Activated CD8-positive, alpha-beta memory T cell treated with anti-CD3 and anti-CD28 coated beads for 24 hours (primary cell): ENCODE measurements at places on chromosomes 6 and 20.
A peak's percentile ranks its signal among the peaks of the same experiment; 100 is the strongest.

DNA sequence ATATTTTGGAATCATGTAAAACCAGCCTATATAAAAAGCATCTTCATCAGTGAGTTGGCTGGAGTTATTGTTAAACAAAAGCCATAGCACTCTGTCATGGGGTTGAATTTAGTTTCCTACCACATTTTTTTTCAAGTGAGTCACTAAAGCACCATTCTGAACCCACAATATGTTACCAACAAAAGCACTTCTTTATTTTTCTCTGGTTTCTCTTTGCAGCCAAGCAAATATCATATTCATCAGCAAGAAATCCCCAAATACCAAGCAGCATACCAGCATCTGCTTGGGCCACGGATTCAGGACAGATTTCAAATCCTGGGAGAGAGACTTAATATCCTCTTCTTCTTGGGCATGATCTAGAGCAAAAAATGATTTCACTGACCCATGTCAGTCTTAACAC lies 441.4 kb downstream of the BCKDHB start:
- no peak for DNase-seq

DNA sequence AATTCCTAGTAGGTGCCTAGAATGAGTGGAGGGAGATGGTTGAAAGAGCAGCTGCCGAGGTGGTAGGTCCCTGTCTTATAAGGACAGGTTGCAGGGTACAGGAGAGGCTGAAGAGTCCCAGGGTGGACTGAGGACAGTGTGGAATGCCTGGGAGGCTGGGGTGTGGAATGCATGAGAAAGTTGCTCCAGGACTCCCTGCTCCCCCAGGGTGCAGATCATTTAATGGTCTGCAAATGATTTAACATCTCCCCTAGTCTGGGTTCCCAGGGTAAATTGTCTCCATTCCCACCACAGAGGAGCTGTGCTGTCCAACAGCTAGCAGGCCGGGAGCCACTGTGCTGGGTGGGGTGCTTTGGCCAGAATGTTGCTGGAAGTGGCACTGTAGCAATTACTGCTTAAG lies 76.0 kb downstream of the CD83 start:
- DNase-seq, result no peak

DNA sequence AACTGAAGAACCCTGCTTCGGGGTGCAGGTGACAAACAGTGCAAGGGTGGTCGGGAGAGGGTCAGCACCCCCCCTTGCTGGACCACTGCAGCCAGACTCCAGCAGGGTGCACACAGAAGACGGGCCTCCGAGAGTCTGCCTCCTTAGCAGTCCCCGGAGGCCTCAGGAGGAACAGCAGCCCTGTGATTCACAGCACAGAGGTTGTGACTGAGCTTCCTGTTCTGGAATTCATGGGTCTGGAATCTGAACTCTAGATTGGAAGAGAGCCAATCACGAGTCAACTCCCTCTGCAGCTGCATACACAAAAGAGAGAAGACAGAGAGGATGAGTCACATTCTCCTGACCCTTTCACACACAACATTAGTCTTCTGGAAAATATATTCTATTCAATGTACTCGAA lies 249.0 kb upstream of the OPRM1 start:
- DNase-seq, result no peak

- DNase-seq, result no peak
These were observed 29.8 kb upstream of the NEDD9 start for GRCh38 chr6:11262242-11262641.

DNA sequence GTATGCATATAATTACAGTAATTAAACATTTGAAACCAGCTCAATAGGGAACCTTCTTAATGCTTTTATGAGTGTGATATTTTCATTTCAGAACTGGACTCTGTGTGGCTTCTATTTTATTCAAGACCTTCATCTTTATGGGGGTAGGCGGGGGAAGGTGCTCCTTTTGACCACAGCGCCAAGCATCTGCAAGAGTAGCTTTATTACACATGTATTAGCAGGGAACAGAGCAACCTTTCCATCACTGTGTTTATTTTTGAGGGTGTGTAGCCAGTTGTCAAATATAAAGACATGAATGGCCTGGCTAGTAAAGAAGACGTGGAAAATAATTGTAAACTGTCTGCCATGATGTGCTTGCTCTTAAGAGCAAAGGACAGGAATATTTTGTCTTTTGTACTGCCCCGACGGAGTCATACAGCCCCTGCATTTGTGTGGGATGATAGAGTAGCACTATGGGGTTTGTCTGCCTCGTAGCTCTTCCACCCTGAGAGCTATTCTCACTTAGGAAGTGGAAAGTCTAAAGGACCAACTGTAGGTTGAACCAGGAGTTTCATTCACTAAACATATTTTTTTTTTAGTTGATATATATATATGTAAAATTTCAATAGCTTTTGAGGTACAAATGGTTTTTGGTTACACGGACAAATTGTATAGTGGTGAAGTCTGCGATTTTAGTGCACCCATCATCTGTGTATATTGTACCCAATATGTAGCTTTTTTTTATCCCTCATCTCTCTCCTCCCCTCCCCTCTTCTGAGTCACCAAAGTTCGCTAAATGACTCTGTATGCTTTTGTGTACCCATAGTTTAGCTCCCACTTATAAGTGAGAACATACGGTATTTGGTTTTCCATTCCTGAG lies 91.2 kb downstream of the CARMIL1 start:
- no peak for DNase-seq

GRCh38 chr6:44116641-44117382 lies 10.4 kb downstream of the MRPL14 start:
- no peak for DNase-seq

- DNase-seq, result no peak
These were observed 222.9 kb downstream of the PREX1 start for GRCh38 chr20:48604936-48605335.

GRCh38 chr6:34340906-34341480 lies 51.5 kb downstream of the NUDT3 start:
- DNase-seq, result no peak

- no peak for DNase-seq
These were observed 17.0 kb downstream of the GHRH start for GRCh38 chr20:37244572-37244957.

GRCh38 chr20:32636283-32636682 lies 37.5 kb downstream of the C20orf203 start:
- no peak for DNase-seq

GRCh38 chr6:170260686-170261085 lies 30.2 kb downstream of the DLL1 start:
- DNase-seq, result no peak

DNA sequence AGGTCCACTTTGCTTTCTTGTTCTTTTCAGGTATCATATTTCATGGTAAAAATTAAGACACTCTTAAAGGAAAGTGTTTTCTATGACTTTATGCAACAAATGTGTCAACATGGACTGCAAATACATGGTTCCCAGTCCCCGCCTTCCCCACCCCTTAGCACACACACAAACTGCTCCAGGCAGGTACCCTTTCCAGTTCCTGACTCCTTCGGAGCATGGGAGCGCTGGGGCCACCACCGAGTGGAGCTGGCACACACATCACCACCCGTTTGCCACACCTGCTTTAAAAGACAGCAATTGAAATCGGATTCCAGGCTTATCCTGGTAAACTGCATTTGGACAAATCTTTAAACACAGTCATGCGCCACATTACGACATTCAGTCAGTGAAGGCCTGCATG lies 22.2 kb downstream of the RNASET2 start:
- DNase-seq, result peak; percentile 17

DNA sequence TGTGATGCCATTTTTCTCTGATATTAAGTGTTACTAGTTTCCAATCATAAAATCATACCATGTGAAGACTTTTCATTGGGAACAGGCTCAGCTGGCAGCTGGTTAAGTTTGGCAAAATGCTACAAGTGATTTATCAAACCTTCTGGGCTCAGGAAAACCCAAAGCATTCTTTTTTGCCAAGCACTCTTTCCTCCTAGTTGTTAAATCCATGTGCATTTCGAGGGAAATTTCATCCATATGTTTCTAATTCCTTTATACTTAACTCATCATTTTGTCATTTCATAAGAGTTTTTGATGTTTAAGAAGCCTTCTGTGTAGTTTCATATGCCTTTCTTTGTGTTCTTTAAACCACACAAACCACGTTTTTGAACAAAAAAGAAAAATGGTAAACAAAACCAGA lies 217.6 kb upstream of the PDE10A start:
- DNase-seq, result no peak

DNA sequence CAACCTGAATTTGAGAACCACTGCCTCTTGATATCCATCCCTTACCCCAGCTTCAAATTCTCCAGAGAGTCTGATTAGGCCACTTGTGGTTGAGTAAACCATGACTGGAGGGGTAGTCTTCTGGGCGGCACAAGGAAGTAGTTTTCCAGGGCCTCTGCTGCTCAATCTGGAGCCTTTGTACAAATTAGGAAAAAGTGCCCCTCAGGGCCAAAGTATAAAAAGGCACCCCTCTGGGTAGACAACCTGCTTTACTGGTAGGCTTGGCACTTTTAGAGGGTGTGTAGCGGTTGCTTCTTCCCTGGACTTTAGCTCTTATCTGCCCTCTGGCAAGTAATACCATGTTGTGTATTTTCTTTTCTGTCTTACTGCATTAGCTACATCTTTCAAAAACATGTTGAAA lies 32.9 kb upstream of the RPL7L1 start:
- DNase-seq, result no peak

GRCh38 chr6:121479486-121480098 lies 44.1 kb downstream of the GJA1 start:
- no peak for DNase-seq

DNA sequence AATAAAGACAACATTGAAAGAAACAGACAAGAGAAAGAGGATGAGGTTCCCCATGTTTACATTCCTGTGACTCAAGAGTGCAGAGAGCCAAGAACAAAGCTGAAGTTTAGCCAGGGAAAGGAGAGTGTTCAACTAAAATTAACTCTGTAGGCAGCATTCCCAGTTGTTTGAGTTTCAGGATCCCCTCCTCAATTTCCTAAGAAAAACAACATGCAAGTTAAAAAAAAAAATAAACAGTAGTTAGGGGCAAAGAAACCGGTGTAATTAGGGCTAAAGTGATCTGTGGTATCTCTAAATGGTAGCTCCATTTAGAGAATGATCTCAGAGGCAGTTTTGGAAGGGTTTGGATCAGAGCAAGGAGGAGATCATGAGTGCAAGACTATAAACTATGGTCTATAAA lies 30.9 kb upstream of the RAB23 start:
- no peak for DNase-seq

DNA sequence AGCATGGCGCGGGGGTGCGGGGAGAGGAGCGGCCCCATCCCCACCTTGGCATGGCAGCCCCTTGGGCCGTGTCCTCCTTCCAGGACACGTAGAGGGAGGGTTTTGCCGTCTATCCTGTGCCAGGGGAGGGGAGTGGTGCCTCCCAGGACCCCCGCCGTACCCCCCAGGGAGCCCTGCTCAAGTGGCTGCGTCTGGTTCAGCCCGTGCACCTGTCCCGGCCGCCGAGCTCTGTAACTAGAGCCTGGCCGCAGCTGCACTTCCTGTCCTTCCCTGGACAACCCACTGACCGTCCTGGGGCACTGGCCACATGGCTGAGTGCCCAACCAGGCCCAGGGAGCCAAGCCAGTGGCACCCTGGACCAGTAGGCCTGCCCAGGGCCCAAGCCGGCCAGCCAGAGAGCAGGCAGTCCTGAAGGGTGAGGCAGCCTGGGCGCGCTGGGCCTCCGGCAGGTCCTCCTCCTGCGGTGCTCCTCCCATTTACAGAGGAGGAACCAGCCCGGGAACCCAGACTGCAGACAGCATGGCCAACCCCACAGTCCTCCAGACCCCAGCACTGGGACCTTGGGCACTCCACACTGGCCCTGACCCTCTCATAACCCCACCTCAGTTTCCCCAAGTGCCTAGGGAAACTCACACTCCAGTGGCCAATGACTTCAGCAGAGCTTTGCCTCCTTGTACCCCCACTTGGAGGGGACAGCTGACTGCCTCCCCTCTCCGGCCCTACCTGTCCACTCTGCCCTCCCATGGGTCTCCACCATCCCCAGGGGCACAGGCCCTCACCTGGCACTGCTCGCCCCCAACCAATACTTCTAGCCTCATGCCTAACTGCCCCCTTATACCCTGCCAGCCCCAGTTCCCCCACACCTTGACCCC lies 8.7 kb downstream of the LAMA5 start:
- DNase-seq, result no peak

DNA sequence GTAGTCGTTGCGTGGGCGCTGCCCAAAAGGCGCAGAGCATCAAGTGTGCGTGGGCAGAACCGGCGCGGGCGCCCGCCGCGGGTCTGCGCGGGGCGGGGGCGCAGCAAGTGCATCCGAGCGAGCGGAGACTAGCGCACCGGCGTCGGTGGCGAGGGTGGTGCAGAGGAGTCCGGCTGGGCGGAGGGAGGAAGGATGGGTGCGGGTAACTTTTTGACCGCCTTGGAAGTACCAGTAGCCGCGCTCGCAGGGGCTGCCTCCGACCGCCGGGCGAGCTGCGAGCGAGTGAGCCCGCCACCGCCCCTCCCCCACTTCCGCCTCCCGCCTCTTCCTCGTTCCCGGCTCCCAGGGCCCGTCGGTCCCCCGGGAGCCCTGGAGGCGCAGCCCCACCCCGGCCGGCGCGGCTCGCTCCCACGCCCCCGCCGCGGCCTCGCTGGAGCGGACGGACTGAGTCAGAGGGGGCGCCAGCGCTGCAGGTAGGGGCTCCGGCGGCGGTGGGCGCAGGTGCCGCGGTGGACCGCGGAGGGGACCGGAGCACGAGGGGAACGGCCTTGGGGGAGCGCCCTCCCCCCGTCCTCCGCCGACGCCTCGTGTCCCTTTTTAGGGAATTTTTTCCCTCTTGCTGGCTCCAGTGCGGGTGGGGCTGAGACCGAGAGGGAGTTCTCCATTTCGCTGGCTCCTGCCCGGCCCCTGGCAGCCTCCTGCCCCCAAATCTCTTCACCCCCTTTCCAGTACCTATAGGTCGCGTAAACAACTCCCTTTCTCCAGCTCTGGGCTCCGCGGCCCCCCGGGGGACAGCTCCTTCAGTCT lies 1.6 kb upstream of the DBNDD2 start:
- DNase-seq, result peak; percentile 76

DNA sequence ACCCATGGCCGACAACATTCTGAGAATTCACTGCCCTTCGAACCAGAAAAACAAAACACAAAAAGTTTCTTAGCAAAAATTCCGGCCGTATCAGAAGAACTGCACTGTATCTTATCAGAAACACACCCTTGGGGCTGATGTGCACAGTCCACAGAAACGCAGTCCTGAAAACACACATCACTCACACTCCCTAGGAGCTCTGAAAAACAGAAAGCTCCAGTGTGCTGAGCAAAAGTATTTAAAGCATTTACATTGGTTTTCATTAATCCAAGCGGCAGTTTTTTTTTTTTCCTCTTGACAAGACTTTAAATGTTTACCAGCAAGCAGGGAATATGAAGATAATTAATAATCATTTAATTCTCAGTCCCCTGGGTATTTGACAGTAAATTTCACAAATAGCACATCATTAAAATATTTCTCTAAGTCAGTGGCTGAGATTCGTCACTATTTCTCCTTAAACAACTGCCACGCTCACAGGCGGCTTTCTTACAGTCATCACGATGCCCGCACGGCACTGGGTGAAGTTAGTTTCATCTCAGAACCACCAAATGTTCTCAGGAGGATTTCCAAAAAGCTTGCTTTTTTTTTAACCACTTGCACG lies 13.3 kb downstream of the NFATC2 start:
- no peak for DNase-seq
